ENCODE measurements at places on chromosomes 5 and 9. TPM values are rescaled to one million over a fixed set of nuclear protein-coding genes. Genes with fewer than 3 reads are reported as not detected.

DNA sequence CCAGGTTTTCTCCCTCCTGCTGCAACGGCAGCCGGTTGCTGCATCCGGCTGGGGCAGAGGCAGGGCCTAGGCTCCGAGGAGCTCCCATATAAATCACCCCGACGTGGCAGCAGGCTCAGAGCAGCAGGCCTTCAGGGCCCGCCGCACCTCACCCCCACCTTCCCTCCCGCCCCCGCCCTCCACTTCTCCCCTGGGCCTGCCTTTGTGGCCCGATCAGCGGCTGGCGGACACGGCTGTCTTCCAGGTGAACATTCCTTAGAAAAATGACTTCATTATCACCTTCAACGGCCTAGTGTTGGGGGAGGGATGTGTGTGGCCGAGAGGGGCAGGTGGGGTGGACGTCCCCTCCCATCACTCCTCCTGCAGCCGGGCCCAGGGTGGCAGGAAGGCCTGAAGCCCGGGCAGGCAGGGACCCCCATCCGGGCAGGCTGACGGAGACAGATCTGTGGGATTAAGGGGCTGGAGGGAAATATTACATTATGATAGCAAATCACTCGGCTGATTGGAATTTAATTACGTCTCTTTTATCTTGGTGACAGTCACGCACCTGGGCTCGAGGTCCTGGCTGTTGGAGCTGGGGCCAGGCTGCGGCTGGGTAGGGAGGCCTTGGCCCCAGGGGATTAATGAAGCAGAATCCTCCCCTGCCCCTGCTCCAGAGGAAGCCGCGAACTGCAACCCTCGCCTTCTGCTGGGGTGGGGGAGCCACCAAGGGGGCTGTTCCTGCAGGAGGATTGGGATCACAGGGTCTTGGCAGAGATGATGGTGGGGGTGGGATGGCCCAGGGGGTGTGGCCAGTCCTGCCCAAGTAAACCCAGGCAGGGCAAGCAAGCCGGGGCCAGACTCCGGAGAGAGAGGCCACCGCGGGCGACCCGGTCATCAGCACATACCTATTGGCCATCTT, 38.4 kb upstream of the RXRA start:
- DNase-seq = no peak

DNA sequence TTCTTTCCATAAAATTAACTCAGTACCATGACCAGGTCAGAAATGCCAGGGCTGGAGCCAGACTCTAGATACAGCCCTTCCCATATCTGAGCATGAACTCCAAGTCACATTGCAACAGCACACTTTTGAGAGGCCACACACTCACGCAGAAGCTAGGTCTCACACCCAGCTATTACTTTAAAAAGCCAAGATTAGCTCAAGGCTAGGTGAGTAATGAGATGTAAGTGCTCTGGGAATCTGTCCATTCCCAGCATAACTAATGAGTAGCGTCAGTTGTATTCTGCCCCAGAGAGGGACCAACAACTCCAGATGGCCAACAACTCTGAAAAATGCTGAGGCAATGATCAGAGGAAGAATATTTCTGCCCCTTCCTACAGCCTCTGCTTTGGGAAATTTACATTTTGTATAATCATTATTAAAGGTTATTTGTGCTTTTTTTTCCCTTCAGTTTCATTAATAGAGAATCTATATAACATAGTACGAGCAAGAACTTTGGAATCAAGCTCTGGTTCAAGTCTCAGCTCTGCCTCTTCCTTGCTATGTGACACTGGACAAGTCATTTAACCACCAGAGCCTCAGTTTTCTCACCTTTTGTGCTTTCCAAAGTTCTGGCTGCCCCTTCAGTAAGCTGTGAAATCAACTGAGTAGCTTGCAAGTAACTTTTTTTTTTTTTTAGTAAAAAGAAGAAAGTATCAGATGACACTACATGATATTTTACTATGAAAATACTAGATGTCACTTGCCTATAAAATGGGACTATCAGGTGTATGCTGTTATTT, 118.3 kb downstream of the NR6A1 start:
- DNase-seq = no peak

The MGAT4B gene
- polyA plus RNA-seq = 243 TPM

The GABRA1 gene
- not detected for polyA plus RNA-seq

DNA sequence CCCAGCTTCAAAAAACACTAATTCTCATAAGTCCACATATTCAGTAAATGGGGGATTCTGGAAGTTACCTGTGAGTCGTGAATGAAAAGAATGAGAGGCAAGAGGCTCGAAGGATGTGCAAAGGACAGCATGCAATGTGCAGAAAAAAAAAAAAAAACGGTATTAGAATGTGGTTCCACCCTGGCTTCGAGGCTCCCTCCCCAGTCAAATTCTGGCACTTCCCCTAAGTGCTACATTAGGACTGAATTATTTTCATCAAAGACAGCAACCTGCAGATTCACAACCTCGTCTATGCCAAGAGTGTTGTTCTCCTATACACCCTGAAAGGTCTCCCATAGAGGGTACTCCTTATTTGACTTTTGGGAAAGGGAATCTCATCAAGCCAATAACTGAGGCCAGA, 16.5 kb downstream of the CAPSL start:
- no peak for DNase-seq

The PCDHB9 gene
- polyA plus RNA-seq = 0.14 TPM

GRCh38 chr5:1750469-1750868, 49.2 kb downstream of the MRPL36 start:
- DNase-seq = no peak

DNA sequence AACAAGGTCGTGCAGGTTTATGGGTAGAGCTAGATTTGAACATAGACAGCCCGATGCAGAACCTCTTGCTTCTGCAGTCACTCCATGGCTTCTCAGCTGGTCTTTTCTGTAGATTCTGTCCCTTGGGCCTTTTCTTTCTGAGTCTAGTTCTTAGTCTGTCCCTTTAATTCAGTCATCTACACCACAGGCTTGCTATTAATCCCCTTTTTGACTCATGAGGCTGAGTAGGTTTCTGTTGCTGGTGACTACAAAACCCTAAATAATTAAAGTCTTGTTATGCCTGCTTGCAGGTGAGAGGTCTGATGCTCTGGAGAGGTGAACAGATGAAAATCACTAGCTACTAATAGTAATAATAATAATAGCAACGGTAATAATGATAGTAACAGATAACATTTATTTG, 19.3 kb upstream of the STRBP start:
- DNase-seq = no peak

- no peak for DNase-seq
These were observed 25.2 kb upstream of the HSPA9 start for GRCh38 chr5:138600446-138600845.

- no peak for DNase-seq
These were observed 17.9 kb downstream of the MRPS27 start for GRCh38 chr5:72302171-72302570.

The NREP gene
- polyA plus RNA-seq = 89.6 TPM

DNA sequence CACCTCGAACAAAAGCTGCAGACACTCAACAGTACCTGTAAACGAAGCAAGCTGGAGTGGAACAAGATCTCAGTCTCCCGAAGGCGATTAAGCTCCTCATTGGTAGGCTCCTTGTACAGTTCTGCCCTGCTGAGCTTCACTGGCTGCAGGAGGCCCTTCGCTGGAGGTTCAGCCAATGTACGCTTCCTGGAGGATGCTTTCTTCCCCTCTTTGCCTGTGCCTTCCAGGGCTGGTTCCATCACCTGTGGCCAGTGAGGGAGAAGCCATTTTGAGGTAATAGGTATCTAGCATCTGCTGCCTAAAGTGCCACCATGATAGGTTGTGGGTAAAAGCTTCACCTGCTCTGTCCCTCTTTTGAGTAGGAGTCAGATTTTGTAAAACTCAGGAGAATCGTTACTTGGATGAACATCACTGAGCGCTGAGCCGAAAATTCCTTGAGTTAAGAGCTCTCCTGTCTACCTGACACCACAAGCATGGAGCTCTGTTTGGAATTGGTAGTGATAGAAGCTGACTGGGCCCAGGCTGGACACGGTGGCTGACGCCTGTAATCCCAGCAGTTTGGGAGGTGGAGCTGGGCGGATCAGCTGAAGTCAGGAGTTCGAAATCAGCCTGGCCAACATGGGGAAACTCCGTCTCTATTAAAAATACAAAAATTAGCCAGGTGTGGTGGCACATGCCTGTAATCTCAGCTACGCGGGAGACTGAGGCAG, 1.4 kb downstream of the NOL6 start:
- no peak for DNase-seq

- no peak for DNase-seq
These were observed 7.2 kb downstream of the ERGIC1 start for GRCh38 chr5:172841256-172841655.
